ENCODE measurements at places on chromosomes 1 and 21.

GRCh38 chr21:34576041-34576511 is 38.8 kb downstream of the RCAN1 start:
- DNase-seq: no peak

GRCh38 chr1:1213345-1214265 is at the start of gene TNFRSF4:
TSS of gene TNFRSF4 (minus strand) at chr1:1214153. CDS start at chr1:1214127, 26 bp downstream.
- DNase-seq: no peak

DNA sequence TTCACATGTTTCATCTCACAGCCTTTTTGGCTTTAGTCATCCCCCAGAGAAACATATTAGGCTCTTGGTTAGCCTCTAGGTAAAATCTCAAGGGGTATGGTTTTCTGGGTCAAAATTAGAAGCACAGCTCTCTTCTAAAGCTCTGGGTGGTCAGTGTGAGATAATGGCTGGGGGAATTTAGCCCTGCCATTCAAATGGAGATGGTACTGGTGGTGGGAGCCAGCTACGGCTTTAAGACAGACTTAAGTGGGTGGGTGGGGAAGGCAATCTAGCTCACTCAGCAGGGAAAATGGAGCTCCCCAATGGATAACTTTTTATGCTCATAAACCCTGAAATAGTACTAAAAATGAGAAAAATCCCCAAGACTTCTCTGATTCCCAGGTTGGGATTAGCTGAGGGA is 5.7 kb downstream of the TEX38 start:
- no peak for DNase-seq

GRCh38 chr1:193514397-193514796 is 328.0 kb upstream of the B3GALT2 start:
- DNase-seq: no peak

DNA sequence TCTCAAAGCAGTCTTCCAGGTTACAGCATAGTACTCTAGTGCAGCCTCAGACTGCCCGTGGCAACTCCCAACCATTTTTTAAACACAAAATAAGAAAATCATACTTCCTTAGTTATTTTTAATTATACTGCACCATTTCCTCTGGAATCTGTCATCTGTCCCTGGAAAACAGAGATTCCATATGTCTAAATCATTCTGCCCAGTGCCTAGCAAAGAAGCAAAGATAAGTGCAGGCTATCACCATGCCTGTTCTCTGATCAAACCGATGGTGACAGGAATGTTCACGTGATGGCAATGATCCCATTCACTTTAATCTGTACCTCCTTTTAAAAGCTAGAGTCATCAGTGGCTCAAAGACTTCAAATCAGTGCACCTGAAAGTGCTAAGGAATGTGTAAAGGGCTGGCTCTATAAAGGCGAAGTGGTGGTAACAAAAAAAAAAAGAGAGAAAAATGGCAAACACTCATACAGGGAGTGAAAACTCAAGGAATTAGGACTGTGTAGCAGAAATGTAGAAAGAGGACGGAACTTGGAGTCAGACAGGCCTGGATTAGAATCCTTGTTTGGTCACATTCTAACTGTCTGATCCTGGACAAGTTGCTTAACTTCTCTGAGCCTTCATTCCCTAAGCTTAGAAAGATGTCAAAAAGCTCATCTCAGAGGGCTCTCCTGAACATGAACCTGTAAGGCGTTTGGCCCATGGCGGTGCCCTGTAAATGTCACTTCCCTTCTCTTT is 9.9 kb upstream of the CCN1 start:
- no peak for DNase-seq

- DNase-seq: no peak
Measured at GRCh38 chr1:178599745-178600144, 86.8 kb downstream of the TEX35 start.

- DNase-seq: no peak
Measured at GRCh38 chr1:181359012-181359411, 124.3 kb upstream of the CACNA1E start.

DNA sequence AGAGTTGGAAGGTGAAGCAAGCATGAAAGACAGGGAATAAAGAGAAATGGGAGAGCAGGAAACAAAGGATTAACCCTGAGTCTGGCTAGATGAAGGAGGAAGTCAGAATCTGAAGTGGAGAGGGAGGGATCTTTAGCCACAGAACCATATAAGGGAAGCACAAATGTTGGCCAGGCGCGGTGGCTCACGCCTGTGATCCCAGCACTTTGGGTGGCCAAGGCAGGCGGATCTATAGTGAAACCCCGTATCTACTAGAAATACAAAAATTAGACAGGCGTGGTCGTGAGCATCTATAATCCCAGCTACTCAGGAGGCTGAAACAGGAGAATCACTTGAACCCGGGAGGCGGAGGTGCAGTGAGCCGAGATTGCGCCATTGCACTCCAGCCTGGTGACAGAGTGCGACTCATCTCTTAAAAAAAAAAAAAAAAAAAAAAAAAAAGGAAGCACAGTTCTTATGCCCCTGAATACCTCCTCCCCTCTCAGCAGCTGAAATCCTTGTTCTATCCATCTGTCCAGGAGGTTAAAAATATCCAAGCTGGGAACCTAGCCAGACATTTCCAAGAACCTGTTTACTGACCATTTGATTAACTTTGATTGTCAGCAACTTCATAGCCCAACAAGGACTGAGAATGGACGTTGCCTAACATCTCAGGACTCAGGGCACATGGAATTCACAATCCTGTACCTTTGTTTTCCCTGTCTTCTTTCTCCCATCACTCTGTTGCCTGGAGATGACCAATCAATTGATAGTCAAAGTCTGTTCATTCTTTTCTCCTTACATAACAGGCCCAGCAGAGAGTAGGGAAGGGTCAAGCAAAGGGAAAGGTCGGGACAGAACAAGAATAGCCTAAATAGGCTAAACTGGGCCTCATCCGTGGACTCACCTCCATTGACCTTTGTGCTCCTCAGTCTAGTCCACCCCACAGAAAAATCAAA is 10.6 kb downstream of the TXNIP start:
- no peak for DNase-seq

- DNase-seq: no peak
Measured at GRCh38 chr1:184030433-184031091, 7.0 kb downstream of the COLGALT2 start.

GRCh38 chr1:18326211-18326897 is 154.4 kb upstream of the KLHDC7A start:
- DNase-seq: no peak

GRCh38 chr1:181133969-181134418 is 45.5 kb downstream of the IER5 start:
- DNase-seq: no peak

DNA sequence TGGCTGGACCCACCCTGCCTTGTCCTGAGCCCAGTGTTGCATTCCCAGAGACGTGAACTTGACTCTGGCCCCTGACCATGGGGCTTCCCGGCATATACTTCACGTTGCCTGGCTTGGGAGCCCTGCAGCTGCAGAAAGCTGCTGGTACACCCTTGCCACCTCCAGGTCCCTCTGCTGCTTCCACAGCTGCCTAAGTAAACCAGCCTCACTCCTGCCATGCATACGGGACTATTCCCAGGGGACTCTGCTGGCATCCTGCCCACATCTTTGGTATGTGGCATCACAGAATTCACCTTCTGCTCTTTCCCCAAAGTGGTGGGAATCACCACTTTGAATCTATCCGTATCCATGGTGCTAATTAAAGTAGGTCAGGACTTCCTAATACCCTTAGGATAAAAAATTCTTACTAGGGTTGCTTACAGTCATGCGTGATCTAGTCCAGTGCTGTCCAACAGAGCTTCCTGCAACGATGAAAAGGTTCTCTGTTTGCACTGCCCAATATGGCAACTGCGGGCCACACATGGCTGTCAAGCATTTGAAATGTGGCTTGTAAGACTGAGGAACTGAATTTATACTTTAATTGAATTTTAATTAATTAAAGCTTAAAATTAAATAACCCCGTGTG is 203.0 kb downstream of the GRIK3 start:
- DNase-seq: no peak

DNA sequence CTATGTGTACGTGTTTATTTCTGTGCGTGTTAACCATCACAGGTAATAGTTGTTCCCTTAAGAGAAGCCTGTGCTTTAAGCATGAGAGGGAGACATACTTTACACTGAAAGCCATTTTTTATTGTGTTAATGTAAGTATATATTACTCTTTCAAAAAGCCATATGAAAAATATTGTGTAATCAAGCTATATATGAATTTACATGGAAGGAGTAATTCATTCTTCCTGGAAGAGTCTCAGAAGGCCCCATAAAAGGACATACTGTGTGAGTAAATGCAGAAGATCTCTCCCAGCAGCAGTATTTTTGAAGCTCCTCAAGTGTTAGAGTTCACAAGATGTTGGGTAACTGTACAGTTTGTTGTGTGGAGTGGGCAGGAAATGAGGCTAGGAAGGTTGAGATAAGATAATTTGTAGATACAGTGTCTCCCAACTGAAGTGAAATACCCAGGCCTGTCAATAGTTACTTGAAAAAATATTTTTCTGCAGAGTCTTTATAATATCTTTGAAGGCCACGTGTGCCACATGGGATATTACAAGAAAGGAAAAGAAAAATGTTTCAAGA is 138.3 kb downstream of the PTGER3 start:
- DNase-seq: no peak

DNA sequence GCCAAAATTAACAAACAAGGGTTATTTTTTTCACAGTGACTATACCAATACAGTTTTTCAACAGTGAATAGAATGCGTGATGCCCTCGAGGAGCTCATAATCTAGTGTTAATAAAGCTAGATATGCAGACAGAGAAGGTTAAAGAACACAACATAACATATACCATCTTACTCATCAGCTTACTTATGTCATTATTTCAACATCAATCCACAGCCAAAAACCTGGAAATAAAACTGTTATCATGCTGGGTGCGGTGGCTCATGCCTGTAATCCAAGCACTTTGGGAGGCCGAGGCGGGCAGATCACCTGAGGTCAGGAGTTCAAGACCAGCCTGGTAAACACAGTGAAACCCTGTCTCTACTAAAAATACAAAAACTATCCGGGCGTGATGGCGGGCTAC is 6.1 kb downstream of the STX6 start:
- no peak for DNase-seq

- DNase-seq: no peak
Measured at GRCh38 chr1:56713112-56713511, 68.0 kb downstream of the PRKAA2 start.

DNA sequence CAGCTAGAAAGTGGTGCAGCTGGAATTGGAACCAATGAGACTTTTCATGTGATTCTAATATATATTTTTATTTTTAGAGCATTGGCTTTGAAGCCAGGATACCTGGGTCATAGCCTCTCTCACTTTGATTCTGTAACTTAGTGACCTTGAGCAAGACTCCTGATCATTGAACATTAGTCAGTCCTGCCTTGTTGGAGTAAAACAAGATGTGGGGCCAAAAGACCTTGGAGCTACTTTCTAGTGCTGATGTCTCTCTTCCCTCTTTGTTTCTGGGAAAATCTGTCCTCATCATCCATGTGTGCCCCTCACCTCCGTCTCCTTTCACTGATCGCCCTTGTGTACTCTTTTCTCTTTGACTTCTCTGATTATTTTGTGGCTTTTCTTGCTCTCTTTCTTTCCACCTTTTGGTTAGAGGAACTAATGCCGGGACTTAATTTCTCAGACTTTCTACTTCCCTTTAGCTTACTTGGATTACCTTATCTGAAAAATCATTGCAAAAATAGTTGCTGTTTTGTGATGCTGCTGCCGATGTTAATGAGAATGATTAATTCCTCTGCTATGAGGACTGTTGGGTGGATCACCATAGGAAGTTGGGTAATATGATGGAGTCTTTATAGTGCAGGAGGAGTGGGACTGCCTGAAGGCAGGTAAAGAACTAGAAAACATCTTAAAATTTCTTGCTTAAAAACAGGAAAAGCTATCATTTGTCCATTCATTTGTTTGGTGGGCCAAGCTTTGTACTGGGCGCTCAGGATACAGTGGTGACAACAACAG is 72.0 kb downstream of the NOS1AP start:
- DNase-seq: no peak

DNA sequence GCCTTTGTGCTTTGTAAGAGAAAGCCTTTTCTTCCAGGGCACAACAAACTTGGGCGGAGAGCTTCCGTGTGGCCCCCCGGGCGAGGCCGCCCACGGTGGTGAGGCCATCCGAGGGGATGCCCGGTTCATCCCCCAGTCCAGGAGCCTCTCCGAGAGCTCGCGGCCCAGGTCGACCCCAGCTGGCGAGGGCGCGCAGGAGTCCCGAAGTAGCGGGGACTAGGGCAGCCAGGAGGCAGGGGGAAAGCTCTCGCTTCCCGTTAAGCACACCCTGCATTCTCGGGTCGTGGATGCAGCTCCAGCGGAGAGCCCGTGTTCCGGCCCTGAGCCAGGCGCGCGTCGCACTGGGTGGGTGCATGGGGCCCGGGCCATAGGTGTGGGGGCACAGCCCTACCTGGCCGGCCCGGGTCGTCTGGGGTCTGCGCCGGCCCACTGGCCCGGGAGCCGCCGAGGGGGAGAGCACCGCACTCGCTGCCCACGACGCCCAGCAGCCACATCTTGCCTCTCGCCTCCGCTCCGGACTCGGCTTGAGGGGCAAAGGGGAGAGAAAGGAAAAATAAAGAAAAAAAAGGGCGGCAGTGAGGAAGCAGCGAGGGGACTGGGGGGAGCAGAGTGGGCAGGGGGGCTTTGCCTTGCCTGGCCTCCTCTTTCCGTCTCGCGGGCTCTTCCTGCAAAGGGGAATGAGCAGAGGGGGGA is 1.8 kb downstream of the RNF220 start:
- DNase-seq: no peak

GRCh38 chr1:160834945-160835565 is 27.6 kb downstream of the CD244 start:
- DNase-seq: no peak

- no peak for DNase-seq
Measured at GRCh38 chr1:179745131-179745611, 2.1 kb downstream of the FAM163A start.

DNA sequence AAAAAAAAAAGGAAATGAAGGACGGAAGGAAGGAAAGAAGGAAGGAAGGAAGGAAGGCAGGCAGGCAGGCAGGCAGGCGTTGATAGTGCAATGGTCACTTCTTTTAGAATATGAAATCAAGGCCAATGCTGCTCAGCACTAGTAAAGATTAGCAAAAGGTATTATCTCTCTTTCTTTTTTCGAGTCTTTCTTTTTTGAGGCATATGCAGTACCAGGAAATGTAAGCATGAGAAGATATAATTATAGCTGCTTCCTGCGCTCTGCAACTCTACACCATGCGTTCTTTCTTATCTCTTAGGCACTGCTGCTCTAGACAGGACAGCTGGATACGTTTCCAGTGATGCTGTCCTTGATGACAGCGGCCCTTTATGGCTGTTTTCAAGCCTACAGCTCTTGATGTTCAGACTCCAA is 1512.5 kb upstream of the B3GALT2 start:
- DNase-seq: no peak

GRCh38 chr1:47399138-47399845 is 16.8 kb upstream of the FOXE3 start:
- no peak for DNase-seq

All from hypothalamus (tissue), 51 donors.